Kasumi-1 (cell line): ENCODE measurements at places on chromosomes 4 and X.
A peak's percentile ranks its signal among the peaks of the same experiment; 100 is the strongest.

- DNase-seq, result no peak
Observed at GRCh38 chr4:31366041-31366440, 645.9 kb downstream of the PCDH7 start.

DNA sequence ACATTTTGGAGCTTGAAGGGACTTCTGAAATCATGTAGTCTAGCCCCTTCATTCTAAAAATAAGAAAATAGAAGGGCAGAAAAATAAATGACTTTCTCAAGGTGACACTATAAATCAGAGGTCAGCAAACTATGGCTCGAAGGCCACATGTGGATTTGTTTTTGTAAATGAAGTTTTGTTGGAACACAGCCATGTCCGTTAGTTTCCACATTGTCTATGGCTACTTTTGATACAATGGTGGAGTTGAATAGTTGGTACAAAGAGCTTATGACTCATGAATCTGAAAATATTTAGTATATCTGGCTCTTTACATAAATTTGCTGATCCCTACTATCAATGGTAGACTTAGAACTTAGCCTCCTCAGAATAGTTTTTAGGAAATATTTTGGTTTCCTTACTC lies 302.4 kb upstream of the PRPS2 start:
- DNase-seq, result no peak

GRCh38 chrX:149631234-149632165 lies at the start of gene TMEM185A:
TMEM185A (minus strand) TSS chrX:149631792; CDS start chrX:149631580, 212 bp downstream.
- DNase-seq, result peak; percentile 20

- no peak for DNase-seq
Observed at GRCh38 chr4:69126024-69126423, 29.8 kb downstream of the UGT2B7 start.
